Smooth muscle cell of the brain vasculature (primary cell): ENCODE measurements at places on chromosomes 5 and 9.

- peak; percentile 74 for DNase-seq
Observed at GRCh38 chr5:59768152-59769040, 125.1 kb downstream of the PDE4D start.

GRCh38 chr5:139186261-139186660 lies 11.9 kb downstream of the SIL1 start:
- no peak for DNase-seq

GRCh38 chr9:88076286-88077070 lies 61.8 kb downstream of the SPATA31C2 start:
- peak; percentile 77 for DNase-seq

- DNase-seq = no peak
Observed at GRCh38 chr5:66354422-66354821, 210.3 kb downstream of the SREK1 start.

GRCh38 chr5:122924203-122924602 lies 78.8 kb downstream of the SNX24 start:
- DNase-seq = no peak

- no peak for DNase-seq
Observed at GRCh38 chr5:139742173-139742903, 53.3 kb upstream of the PSD2 start.
